Upper lobe of left lung (tissue), 6 donors: ENCODE measurements at places on chromosomes 3 and 15. TPM values are rescaled to one million over a fixed set of nuclear protein-coding genes. Genes with fewer than 3 reads are reported as not detected.
A peak's percentile ranks its signal among the peaks of the same experiment; 100 is the strongest.

DNA sequence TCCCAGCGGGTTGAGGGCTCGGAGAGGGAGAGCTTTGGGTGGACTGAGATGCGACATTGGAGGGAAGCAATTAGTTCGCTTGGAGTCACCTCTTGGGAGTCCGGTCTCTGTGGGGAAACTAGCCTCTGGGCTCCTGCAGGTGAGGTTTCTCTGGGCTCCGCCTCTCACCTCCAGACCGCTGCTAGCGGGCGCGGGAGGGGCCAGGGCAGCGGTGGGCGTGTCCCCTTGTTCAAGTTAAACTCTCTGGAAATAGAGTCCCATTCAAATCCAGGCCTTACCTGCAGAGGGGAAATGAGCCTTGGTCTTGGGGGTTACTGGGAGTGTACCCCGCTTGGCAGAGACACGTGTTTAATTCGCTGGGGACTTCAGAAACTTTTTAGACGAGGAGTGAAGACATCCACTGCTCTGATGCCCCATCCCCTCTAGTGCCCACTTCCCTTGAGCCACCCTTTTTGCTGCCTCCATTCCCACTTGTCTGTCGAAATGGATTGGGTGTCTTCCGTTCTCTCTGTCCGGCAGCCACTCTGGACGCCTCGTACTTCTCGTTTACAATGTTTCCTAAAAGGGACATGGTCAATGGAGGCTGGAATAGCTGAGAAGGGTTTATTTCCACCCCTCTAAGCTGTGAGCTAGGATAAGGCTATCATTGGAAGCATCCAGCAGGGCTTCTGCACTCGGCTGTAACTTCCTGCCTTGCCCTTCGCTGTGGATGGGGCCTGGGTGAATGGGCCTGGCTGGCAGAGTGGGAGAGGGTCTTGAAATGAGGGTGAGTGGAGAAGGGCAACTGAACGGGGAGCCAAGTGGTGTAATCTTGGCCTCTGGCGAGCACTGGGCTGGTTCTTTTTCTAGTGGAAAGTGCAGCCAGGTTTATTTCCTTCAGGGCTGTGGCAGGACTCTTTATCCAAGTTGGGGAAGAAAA is 1.1 kb downstream of the MITF start:
- peak; percentile 76 for DNase-seq

GRCh38 chr3:176190755-176191154 is 1006.5 kb downstream of the TBL1XR1 start:
- no peak for DNase-seq

The TRIM59 gene
- total RNA-seq, result 3.8 TPM

The GPR15 gene
- total RNA-seq, result 1.0 TPM
